Stimulated activated CD8-positive, alpha-beta memory T cell treated with anti-CD3 and anti-CD28 coated beads, Interleukin-7, amount 100 ng/mL, for 1 hour (primary cell): ENCODE measurements at places on chromosomes 13 and 19.

- no peak for DNase-seq
These were observed 1787.3 kb downstream of the SLITRK5 start for GRCh38 chr13:89458456-89458855.

- DNase-seq, result no peak
These were observed 104.7 kb upstream of the FREM2 start for GRCh38 chr13:38582133-38582532.

- DNase-seq, result no peak
These were observed 9.9 kb downstream of the KANK3 start for GRCh38 chr19:8332976-8333766.

DNA sequence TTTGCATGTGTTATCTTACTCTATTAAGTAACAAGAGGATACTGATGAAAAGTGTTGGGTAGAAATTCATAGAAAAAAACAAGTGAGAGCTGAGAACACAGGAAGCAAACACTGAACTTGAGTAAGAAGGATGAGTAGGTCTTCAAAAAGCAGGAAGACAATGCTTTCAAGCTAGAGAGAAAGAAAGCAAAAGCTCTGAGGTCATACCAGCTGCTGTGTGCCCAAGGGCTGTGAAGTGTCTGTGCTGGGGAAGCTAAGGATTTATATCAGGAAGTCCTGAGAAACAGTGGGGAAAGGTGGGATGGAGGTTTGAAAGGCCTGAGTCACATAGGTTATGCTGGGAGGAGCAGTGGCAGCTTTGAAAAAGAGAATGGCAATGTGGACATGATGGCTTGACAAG is 145.5 kb upstream of the MAB21L1 start:
- DNase-seq, result no peak

DNA sequence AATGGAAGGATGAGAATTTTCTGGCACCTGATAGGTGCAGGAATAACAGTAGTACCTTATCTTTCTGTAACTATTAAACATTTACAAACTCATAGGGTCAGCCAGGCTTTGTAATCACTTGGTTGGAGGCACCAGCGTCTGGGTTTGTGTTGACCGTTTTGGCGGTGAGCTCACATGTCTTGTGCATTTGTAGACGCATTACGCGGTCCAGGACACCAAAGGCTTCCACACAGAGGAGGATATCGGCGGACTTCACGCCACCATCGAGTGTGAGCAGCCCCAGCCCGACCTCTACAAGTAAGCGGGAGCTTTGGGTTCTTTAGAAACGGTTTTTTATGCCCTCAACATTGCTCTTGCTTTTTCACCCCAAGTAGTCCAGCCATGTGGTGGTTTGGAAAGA is 129.3 kb downstream of the ATP11A start:
- DNase-seq, result no peak

- no peak for DNase-seq
These were observed 14.2 kb downstream of the DPF1 start for GRCh38 chr19:38209671-38210457.

DNA sequence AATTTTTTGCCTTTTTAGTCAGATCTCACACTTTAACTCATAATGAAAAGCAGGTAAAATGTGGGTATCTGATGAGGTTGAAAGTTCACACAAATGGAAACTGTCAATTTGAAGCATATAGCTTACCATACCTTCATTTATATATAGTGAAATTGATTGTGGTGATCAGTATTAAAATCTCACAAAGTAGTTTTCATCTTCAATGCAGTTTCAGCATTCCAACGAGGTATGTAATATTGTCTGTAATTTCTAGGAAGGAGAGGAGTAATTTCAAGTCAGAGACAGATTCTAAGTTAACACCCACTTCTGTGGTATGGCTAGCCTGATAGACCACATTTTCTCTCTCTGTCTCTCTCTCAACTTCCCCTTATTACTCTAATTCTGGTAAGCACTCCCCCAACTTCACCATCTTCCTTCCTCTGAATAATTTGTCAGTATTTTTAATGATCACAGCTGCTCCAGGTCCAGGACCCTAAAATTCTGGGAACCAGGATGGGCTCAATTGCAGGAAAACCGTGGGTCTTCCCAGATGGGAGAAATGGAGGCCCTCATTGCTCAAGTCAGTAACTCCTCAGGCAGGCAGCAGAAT is 455.7 kb downstream of the FGF9 start:
- no peak for DNase-seq

- no peak for DNase-seq
These were observed 213.4 kb downstream of the ABCC4 start for GRCh38 chr13:95087746-95088305.

GRCh38 chr13:112716461-112716820 is 26.6 kb downstream of the ATP11A start:
- no peak for DNase-seq

DNA sequence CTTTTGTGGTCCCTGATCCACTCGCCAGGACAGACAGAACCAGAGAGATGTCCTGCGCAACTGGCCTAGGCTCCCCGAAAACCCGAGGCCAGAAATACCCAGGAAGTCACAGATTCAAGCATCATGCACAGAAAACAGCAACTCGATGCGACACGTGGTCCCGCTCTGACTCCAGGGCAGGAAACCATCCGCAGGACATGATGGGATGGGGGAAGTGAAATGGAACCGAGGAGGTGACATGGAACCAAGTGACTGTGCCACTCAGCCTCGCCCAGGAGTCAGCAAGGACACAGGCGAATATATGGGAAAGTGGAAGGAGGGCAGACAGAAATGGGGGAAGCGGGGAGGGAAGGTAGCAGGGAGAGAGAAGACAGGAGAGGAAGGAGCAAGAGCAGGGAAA is 1.1 kb downstream of the ZSCAN18 start:
- no peak for DNase-seq

GRCh38 chr19:2694196-2694595 is 8.3 kb downstream of the GNG7 start:
- no peak for DNase-seq

GRCh38 chr19:42069619-42070351 is at the start of gene GRIK5:
TSS of gene GRIK5 (minus strand) at chr19:42070206. CDS start at chr19:42065770, 4,436 bp downstream.
- no peak for DNase-seq

DNA sequence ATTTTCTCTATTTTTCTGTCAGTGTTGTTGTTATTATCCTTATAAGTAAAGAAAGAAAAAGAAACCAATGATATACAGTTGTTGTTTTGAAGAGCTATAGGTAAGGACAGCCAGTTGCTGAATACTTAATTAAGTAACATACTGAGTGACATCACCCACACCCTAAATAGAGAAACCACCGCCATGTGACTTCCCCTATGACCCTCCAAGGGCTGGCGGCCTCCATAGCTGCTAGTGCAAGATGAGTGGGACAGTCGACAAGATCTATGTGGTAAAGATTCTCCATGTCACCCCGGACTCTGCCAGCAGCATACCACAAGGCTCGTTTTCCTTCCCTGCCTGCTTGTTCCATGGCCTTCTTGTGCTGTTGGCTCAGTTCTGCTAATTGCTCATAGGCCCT is 221.1 kb downstream of the DNAJC15 start:
- no peak for DNase-seq

GRCh38 chr19:58569943-58570670 is 3.0 kb downstream of the MZF1 start:
- DNase-seq, result no peak

DNA sequence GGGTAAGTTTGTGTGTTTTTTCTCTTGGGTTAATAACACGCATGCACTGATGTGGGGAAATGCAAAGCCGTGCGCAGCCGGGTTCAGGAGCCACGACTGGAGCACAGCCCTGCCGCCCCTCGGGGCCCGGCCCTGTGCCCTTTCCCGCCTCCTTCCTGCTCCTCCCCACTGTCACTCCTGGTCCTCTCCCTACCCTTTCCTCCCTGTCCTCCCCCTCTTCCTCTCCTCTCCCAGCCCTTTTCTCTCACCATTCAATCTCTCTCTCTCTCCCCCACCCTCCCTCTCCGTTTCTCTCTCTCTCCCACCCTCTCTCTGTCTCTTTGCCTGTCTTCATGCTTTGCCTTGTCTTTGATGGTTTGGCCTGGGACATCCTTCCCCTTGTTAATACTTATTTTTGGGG is 27.2 kb downstream of the PLEKHJ1 start:
- no peak for DNase-seq

- no peak for DNase-seq
These were observed 543.1 kb upstream of the SLITRK5 start for GRCh38 chr13:87128036-87128435.

GRCh38 chr13:100230769-100231149 is 141.9 kb downstream of the PCCA start:
- no peak for DNase-seq

DNA sequence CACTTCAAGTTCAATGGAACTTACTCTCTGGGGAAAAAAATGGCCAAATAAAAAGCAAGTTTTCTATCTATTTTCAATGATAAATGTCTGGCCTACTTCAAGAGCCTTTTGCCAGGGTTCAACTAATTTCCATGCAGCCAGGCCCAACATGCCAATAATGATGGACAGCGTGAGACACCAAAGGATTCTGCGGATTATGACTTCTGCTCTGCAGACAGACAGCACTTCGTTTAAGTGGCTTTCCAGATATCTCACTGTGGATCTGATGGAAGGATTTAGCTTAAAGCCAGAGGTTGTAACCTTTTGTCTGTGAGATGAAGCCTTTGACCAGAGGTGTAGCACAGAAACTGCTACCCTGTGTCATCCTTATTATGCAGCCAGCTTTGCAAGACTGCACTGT is 614.2 kb downstream of the DCT start:
- DNase-seq, result no peak

GRCh38 chr19:50921426-50922316 is 10.5 kb upstream of the KLK4 start:
- DNase-seq, result no peak

DNA sequence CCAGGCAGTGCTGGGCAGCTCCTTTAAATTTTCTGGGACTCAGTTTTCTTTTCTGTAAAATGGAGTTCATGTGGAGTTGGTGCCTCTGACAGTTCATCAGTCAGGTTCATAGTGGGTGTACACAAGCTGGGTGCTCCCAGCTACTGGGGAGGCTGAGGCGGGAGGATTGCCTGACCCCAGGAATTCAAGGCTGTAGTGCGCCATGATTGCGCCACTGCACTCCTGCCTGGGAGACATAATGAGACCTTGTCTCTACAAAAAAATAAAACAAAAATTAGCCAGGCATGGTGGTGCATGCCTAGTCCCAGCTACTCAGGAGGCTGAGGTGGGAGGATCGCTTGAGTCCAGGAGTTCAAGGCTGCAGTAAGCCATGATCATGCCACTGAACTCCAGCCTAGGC is 21.1 kb downstream of the IQCN start:
- no peak for DNase-seq

DNA sequence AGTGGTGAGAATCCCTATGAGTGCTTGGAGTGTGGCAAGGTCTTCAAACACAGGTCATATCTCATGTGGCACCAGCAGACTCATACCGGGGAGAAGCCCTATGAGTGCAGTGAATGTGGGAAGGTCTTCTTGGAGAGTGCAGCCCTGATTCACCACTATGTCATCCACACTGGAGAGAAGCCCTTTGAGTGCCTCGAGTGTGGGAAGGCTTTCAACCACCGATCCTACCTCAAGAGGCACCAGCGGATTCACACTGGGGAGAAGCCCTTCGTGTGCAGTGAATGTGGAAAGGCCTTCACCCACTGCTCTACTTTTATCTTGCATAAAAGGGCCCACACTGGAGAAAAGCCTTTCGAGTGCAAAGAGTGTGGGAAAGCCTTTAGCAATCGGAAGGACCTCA is 18.7 kb upstream of the AURKC start:
- DNase-seq, result no peak

- DNase-seq, result no peak
These were observed 23.5 kb downstream of the ADGRL1 start for GRCh38 chr19:14182476-14182875.

GRCh38 chr19:13974073-13974472 is 21.8 kb downstream of the DCAF15 start:
- DNase-seq, result no peak

- no peak for DNase-seq
These were observed 6.7 kb downstream of the SOHLH2 start for GRCh38 chr13:36207672-36208071.

GRCh38 chr13:101893021-101893420 is 440.5 kb downstream of the ITGBL1 start:
- DNase-seq, result no peak

GRCh38 chr13:47672245-47673008 is 328.6 kb downstream of the SUCLA2 start:
- DNase-seq, result no peak

DNA sequence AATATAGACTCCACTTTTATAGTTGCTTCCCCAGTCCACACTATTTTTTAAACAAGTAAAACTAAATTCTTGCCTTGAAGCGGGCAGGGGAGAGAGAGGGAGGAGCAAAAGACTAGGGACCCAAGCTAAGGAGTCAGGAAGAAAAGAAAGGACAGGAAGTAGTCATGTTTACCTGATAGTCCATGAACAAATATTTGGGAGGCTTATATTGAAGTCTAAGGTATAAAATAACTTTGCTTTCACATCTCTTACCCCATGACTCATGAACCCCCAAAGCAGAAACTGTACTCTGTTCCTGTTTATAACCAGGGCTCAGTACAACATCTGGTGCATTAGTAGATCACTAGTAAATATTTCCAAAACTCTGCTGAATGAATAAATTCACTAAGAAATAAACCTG is 67.3 kb downstream of the ZAR1L start:
- DNase-seq, result no peak

GRCh38 chr19:48493718-48494401 is 17.8 kb downstream of the LMTK3 start:
- DNase-seq, result no peak

DNA sequence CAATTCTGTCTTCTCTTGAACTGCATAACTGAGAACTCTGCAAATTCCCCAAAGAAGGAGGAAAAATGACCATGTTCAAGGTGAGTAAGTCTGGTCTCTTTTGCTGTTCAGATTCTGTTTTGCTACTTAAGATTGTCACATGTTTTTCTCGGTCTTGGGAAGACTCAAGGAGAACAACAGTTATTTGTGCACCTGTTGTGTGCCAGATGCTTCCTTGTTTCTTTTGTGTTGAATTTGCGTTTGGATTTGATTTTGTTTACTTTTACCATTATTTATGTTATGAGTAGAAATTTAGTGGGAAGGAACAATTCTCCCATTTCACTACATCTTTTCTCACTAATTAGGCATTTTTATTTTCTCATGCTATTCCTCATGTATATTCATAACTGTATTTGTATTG is 4.4 kb downstream of the ZNF284 start:
- no peak for DNase-seq

DNA sequence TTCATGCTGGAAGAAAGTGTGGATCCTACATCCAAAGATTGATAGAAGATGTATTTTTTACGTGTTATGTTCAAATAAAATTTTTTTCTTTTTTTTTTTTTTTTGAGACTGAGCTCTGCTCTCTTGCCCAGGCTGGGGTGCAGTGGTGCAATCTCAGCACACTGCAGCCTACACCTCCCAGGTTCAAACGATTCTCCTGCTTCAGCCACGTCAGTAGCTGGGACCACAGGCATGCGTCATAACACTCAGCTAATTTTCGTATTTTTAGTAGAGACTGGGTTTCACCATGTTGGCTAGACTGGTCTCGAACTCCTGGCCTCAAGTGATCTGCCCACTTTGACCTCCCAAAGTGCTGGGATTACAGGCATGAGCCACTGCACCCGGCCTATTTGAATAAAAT is 65.7 kb downstream of the KLF12 start:
- no peak for DNase-seq
